Endodermal cell (in vitro differentiated cells): ENCODE measurements at places on chromosomes 7 and 10. TPM values are rescaled to one million over a fixed set of nuclear protein-coding genes. Genes with fewer than 3 reads are reported as not detected.

The DUS4L gene
- 12.7 to 18.0 TPM (median 15.9 TPM) in 3 replicates for total RNA-seq

The ZFAND4 gene
- total RNA-seq: 13.2 and 13.4 TPM in 2 replicates

The CNPY1 gene
- total RNA-seq: not detected in 2 replicates

The TUBAL3 gene
- total RNA-seq: not detected in 2 replicates

The SPAM1 gene
- 0.19 to 0.67 TPM (median 0.49 TPM) in 3 replicates for total RNA-seq

The EN2 gene
- not detected in 3 replicates for total RNA-seq

The FBXO24 gene
- total RNA-seq: 1.4 to 3.0 TPM (median 1.6 TPM) in 3 replicates

The SUN1 gene
- total RNA-seq: 124 and 133 TPM in 2 replicates

The NPFFR1 gene
- total RNA-seq: 0.02 TPM in 1 of 2 replicates, not detected in the other

The TMEM26 gene
- 0.13 TPM in 1 of 2 replicates, not detected in the other for total RNA-seq
